Germinal center (tissue), 1 donor: ENCODE measurements at places on chromosomes 1 and 21.
A peak's percentile ranks its signal among the peaks of the same experiment; 100 is the strongest.

DNA sequence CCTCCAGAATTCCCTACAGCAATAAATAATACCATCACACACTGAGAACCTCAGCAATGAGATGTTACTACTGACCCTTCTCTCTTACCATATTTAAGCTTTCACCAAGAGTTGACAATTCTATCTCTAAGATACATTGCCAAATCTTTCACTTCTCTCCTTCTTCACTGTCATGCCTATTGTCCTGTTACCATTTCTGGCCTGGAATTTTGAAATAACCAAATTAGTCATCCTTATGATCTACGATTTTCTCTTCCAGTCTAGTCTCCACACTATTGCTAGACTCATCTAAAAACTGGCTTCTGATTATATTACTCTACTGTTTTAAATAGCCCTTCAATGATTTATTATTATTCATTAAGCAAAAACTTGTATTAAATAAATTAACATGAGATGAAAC lies 656.1 kb upstream of the ADGRL4 start:
- DNase-seq = no peak

GRCh38 chr1:95176861-95177260 lies 57.1 kb upstream of the RWDD3 start:
- peak; percentile 3 for DNase-seq

DNA sequence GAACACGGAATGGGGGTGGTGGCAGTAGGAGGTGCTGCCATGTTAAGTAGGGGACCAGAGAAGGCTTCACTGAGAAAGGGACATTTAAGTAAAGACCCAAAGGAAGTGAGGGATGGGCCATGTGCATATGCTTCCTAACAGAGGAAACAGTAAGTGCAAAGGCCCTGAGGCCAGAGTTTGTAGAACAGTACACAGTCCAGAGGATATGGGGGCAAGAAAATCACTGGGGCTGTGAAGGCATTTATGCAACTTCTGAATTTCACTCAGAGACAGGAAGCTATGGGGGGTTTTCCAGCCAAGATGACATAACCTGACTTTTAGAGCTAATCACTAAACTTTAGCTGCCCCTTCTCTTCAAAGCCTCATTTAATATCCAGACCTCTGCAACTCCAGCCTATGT lies 202.5 kb upstream of the EDN2 start:
- no peak for DNase-seq

GRCh38 chr1:218711001-218711400 lies 365.9 kb downstream of the TGFB2 start:
- DNase-seq = no peak

DNA sequence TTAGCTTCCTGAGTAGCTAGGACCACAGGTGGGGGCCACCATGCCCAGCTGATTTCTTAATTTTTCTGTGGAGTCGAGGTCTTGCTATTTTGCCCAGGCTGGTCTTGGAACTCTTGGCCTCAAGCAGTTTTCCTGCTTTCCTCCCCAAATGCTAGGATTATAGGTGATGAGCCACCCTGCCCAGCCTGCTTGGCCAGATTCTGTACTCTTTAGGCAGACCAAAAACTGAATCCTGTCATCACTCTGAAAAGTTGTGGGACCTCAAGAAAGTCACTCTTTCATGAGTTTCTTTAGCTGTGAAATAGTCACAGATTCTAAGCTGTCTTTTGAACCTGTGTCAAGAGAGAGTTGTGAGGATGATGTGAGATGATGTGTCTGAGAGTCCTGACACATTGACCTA lies 105.4 kb downstream of the CAMTA1 start:
- DNase-seq = no peak

GRCh38 chr1:220873868-220874655 lies 5.2 kb upstream of the HLX start:
- peak; percentile 46 for DNase-seq

- no peak for DNase-seq
Observed at GRCh38 chr1:202004711-202005110, 5.7 kb upstream of the ELF3 start.

- peak; percentile 51 for DNase-seq
Observed at GRCh38 chr1:18955441-18956192, 859 bp downstream of the IFFO2 start.
